ENCODE measurements at places on chromosomes 13 and 19.

- peak; percentile 19 for DNase-seq
Measured at GRCh38 chr19:8085598-8086408, 33.2 kb downstream of the CCL25 start.

- DNase-seq = no peak
Measured at GRCh38 chr19:10858204-10858828, 10.1 kb downstream of the C19orf38 start.

DNA sequence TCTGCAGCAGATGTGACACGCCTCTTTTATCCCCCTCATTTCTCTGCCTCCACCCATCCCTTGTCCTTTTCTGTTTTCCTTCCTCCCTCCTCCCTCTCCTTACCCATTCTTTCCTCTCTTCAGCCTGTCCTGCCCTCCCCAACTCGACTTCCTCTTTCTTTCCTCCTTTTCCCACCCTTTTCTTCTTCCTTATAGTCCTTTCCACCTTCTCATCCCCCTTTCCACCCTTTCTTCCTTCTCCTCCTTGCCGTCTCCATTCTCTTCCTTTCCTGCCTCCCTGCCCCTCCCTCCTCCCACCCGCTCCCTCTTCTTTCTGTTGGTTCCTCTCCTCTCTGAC, 688 bp upstream of the ZNF71 start:
- no peak for DNase-seq

GRCh38 chr13:80336776-80337287, 4.1 kb downstream of the SPRY2 start:
- DNase-seq = no peak

DNA sequence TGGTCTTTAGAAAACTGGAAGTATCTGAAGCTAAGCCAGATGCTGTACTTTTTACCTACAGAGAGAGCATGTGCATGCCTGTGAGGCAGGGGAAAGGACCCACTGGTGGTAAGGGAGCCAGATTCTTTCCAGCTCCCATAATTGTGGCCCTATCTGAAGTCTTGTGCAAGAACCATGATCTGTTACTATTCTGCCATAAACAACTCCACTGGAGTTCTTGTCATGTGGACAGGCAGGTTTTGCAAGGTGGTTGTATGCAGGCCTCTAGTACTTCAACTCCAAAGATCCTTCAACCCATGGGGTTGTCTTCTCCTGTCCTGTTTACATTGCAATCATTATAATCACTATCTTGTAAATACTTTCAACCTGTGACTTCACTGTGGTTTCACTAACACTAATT, 14.1 kb downstream of the PROSER1 start:
- DNase-seq = no peak

DNA sequence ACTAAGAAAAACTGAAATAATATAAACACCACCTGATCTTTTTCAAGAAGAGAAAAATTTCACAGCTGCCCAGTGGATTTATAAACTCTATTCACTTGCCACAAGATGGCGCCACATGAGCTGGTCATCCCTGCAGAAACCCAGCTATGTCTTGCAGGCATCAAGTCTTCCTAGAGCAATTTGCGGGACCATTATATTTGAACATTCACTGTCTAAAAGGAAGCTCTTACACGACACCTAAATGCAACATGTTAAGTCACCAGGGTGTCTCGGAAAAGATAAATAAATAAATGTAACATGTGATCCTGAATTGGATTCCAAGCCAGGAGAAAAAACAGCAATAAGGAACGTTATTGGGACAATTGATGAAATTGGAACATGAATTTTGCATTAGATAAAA, 20.3 kb upstream of the AKT2 start:
- peak; percentile 80 for DNase-seq

GRCh38 chr19:6521718-6522646, 8.8 kb upstream of the TNFSF9 start:
- DNase-seq = no peak

DNA sequence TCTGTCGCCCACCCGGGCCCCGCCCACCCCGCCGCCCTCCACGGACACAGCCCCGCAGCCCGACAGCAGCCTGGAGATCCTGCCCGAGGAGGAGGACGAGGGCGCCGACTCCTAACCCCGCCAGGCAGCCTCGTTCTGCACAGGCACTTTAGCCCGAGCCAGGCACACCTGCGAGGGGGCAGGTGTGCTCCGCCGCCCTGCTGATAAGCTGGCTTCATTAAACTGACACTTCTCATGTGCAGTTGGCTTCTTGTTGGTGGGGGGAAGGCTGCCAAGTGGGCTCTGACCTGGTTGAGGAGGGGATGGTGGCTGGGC, 8.2 kb downstream of the IL4I1 start:
- no peak for DNase-seq

DNA sequence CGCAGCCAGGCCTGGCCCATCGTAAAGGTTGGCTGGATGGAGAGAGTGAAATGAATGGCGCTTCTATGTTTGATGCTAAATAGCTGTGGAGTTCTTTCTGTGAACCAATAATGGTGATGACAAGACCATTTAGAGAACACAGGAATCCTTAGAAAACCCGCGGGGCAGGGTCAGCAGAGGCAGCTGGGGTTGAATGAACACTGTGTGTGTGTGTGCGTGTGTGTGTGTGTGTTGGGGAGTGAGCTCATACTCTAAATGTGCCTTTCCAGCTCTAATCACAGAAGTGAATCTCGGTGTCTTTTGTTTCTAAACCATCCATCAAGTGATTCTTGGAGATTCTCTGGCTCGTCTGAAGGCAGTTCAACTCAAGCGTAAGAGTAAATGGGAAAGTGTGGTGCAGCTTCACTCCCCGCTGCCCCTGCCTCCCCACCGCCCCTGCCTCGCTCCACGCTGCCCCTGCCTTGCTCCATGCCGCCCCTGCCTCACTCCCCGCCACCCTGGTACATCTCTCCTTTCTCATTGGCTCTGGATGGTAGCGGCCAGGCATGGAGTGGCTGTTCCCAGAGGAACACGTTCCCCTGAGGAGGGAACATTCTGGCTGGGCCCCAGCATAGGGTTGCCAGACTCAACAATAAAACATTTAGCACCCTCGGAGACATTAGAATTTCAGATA, 21.2 kb downstream of the TMPRSS9 start:
- DNase-seq = no peak

DNA sequence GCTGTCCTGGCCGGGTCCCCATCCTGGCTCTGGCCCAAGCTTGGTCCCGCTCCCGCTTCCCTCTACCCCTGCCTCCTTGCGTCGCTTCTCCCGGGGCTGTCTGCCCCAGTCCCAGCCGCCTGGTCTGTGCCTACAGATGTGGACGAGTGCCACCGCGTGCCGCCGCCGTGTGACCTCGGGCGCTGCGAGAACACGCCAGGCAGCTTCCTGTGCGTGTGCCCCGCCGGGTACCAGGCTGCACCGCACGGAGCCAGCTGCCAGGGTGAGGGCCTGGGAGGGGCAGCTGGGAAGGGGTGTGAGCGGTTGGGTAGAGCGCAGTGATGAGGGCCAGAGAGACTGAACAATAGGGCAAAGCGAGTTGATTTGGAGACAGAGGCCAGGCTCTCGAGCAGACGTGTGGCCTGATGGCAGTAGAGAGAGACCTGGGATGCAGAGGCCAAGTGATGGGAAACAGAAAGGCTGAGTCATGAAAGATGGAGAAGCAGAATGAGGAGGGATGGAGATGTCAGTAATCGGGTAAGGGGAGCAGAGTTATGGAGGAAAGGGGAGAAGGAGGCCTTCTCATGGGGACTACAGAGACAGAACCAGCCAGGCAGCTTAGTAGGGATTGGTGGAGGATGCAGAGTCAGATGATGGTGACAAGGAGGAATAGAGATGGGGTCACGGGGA, 9.4 kb downstream of the LTBP4 start:
- DNase-seq = peak; percentile 66

- no peak for DNase-seq
Measured at GRCh38 chr19:58196901-58197616, 14.2 kb downstream of the ZNF274 start.

DNA sequence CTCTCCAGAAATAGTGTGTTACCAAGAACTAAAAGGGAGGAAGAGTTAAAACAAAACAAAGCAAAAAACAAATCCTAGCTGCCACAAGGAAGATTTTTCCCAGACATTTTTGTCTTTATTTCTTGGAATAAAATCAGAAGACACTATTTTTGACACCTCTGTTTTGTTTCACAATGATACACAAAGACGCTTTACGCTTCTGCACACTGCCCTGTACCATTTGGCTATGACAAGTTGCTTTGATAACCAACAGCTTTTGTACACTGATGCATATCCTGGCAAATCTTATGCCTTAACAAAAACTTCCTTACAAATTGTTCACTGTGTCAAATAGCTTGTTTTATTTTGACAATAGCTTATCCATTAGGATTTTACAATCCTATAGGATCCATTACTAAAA, 103.5 kb upstream of the RAP2A start:
- no peak for DNase-seq

DNA sequence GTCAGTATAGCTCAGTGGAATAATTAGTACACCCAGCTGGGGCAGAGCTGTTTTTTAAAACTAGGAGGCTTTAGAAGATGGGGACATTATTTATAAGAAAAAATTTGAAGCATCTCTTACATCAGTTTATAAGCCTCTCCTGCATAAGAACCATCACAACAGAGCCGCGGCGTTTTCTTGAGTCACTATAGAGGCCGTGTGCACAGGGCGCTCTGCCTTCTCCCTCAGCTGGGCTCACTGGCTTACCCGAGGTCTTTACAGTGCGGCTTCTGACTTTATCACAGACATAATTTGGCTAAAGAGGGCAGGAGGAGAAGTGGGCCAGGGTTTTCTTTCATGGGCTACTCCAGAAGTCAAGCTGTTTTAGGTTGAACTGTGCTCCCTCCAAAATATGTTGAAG, 135.5 kb upstream of the RNF113B start:
- DNase-seq = no peak

- DNase-seq = no peak
Measured at GRCh38 chr13:54489359-54489758, 1460.7 kb downstream of the OLFM4 start.

GRCh38 chr19:29528946-29529645, 3.3 kb downstream of the VSTM2B start:
- DNase-seq = no peak

- peak; percentile 57 for DNase-seq
Measured at GRCh38 chr19:17755977-17756670, 4.8 kb downstream of the FCHO1 start.

DNA sequence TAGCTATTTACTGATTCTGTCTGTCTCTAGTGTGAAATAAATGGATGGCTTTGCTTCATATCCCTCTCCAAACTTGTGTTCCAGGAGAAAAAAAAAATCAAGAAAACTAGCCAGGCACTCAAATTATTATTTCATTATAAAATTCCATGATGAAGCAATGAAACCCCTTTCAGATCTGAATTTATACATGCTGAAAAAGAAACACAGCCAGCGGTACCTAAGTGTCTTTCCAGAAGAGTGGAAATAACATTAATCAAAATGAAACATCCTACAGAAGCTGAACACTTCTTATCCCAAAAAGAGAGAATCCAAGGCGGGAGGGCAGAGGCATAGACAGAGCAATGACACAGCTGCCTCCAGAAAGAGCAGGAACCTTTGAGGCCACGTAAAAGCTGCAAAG, 15.9 kb downstream of the ENOX1 start:
- DNase-seq = no peak

GRCh38 chr19:3823350-3823713, 37.2 kb upstream of the MATK start:
- no peak for DNase-seq

- no peak for DNase-seq
Measured at GRCh38 chr19:35037716-35038622, 3.6 kb upstream of the HPN start.

DNA sequence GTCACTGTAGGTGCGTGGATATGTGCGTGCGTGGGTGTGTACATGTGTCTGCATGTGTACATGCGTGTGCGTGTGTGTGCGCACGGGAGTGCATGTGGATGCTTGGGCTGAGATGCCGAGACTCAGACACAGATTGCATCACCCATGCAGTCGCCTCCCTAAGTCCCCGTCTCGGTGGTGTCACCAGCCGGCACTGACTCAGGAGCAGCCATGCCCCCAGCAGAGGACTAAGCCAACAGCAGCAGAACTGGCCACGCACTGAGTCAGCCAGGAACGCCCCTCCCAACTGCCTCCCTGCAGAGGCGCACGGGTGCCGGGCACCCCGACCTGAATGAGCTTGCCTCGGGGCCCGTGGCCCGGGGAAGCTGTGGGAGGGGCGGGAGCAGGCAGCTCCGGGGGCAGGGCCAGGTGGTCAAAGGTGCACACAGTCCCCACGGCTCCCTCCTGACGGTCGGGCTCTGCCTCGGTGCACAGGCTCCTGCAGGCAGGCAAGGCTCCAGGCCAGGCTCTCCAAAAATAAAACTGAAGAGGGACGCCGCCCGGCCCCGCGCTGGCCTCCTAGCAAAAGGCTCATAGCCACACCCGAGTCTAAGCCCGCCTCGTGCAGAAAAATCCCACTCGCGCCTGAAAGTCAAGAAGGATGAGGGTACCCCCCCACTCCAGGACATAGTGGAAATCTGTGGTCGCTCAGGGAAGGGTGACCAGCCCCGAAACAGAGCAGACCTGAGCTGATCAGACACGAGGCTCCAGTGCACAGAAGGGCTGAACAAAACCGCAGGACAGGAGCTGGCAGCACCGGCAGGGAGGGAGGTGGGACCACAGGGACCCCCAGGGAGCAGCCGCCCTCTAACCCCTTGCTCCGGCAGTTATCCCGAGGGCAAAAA, 49.2 kb downstream of the GADD45B start:
- no peak for DNase-seq

DNA sequence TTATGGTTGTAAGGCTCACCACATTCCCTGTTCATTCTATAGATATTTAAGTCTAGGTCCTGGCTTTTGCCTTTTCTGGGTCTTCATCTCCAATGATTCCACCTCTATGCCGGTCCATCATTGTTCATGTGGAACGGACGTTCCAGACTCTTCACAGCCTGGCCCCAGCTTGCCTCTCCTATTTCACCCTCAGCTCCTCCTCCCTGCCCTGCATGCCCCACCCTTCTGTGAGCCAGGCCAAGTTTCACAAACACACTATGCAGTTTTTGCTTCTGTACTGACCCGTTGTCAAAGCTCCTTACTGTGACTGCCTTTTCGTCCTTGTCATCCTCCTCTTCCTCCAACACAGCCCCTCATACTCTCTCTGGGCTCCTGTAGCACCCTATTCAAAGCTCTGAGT, 31.3 kb downstream of the TEX26 start:
- peak; percentile 61 for DNase-seq

- no peak for DNase-seq
Measured at GRCh38 chr19:10115392-10116084, 4.0 kb downstream of the P2RY11 start.

- no peak for DNase-seq
Measured at GRCh38 chr19:16673231-16673630, 12.3 kb downstream of the TMEM38A start.

DNA sequence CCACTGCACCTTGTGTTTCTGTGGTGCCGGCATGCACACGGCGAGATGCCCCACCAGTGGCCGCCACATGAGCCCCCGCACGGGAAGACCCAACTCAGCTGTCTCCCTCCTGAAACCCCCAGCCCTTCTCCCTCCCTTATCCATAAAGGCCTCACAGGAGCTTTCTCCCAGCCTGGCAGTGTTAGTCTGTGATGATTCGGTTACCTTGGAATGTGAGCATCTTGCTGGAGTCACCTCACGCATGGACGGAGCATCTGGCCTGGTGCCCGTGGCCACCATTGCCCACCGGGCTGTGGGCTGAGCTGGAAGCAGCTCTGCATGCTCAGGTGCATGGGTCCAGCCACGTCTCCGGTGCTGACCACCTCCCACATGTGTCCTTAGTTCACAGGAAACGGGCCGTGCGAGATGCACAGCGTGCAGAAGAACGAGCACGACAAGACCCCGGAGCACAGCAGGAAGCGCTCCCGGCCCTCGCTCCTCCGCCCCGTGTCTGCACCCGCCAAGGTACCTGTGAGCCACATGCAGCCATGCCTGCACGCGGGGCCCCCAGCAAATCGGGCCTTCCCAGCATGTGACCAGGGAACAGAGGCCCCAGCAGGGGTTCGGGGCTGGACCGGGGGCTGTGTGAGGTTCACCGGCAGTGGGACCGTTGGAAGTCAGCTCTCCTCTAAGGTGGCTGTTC, 22.0 kb downstream of the SIN3B start:
- DNase-seq = no peak

All from mucosa of gallbladder (tissue), 1 donor.